ENCODE measurements at places on chromosomes 16 and 17.
A peak's percentile ranks its signal among the peaks of the same experiment; 100 is the strongest.

DNA sequence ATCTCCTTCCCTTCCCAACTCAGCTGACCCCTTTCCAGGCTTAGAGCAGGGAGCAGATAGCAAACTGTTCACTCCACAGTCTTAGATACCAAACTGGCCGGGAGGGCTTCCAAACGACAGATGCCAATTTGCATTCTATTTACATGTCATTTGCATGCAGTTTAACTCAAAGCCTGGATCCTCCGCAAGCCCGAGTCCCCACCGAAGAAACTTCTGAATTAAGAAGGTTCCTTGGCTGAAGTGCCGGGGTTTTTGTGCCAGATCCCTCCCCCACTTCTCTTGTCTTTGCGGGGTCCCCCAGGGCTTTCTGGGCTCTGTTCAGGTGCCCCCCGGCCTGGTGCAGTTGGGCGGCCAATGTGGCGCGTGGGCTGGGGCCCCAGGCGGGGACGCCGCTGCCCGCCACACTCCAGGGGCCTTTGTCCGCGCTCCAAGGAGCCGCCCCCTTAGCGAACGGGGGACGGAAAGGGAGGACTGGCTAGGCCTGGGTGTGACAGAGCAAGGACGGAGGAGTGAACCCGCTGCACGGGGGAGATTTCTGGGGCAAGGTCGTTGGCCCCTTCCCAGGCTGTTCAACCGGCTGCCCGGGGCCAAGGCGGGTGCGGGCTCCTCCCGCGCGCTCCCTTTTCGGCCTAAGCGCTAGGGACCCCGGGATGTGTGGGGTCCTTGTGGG lies 1.2 kb downstream of the GPRC5B start:
- DNase-seq = no peak

DNA sequence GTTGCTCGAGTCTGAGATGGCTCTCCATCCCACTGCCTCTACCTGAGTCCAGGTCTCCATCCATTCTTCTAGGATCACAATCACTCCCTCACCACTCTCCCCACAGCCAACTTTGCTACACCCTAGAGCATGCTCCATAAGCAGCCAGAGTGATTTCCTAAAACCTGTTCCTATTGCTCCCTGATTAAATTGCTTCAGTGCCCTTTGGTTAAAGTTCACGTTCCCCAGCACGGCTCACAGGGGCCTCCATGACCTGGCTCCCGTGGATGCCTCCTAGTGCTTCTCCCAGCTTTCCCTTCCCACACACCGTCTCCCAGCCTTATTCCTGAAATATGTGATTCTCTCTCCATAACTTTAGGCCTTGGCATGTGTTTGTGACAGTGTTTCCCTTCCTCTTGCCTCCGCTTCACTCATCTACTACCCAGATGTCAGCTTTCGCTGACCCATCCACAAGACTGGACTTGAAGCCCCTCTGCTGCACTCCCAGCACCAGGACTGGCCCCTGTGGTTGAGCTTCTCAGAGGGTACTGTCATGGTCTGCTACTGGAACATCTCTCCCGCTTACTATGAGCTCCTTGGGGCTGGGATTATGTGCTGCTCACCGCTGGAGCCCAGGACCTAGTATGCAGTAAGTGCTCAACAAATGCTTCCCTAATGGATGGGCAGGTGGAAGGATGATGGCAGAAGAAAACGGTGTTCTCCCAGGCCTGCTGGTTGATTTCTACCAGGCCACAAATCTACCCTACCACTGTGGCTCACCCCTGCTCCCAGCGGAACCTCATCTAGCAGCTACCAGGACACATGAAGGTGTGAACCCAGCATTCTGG lies 17.9 kb downstream of the MYO18A start:
- peak; percentile 35 for DNase-seq

- DNase-seq = no peak
These were observed 52.6 kb upstream of the CRISPLD2 start for GRCh38 chr16:84766978-84767773.

DNA sequence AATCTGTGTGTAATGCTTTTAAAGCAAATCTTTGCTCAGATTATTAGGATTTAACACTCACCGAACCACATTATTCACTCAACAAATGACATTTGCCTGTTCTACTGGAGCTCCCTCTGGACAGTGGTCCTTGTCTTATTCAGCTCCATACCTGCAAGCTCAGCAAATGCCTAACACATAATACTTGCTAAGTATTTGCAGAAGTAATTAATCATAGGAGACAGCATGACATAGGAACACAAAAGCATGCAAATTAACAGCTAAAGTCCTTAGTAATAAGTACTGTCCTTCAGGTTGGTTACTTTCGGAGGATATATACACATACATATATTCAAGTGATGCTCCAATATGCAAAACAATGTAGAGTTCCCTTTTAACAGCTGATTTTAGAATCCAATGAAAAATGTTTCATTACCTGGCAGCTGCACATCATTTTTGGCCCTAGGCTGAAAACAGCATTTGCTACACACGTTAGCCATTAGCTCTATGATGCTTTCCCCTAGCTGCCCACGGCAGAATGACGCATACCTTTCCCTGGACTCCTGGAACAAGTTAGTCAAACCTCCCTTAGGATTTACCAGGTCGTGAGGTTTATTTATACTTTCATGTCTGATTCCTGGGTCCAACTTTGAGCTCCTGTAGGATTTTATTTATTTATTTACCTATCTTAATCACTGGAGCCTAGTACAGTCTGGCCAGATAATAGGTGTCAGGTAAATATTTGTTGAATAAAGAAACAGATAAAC lies 8.6 kb downstream of the BRD7 start:
- no peak for DNase-seq

GRCh38 chr17:81867991-81868673 lies 3.0 kb downstream of the ARHGDIA start:
- DNase-seq = no peak

GRCh38 chr16:68116256-68116867 lies 31.2 kb downstream of the NFATC3 start:
- no peak for DNase-seq

- no peak for DNase-seq
These were observed 92.8 kb downstream of the CYLD start for GRCh38 chr16:50834701-50835100.

DNA sequence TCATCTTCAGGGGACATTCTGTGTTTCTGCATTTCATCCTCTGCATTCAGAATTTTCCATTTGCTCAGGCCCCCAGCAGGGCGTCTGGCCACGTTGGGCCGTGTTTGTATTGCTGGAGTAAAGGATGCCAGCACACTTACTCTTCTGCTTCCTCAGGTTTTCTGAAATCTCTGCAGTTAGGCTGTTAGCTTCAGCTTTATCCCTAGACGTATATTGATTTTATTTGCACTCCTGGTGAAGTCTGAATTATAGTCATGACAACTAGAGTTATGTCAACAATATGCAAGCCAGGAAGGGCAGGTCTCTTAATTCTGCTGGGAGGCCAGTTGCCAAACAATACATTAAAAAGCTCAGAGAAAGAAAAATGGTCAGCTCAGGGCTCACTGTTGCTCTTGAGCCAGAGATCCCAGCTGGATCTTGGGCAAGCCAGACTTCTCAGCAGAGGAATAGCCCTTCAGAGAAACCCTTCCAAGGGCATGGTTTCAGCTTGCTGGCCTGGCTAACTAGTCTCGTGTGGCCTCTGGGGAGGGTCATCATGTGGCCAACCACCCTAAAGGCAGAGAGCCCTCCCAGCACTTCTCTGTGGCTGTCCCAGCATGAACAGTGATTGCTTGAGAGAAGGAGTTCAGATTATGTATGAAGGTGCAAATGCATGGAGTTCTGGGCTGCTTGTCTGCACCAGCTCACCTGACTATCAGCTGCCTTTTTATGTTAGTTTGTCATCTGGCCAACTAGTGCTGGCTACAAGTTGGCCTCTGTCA lies 110.2 kb upstream of the CACNG5 start:
- peak; percentile 51 for DNase-seq

Data from mesenteric fat pad (tissue), 1 donor.